ENCODE measurements at places on chromosomes 16 and 17.
A peak's percentile ranks its signal among the peaks of the same experiment; 100 is the strongest.

DNA sequence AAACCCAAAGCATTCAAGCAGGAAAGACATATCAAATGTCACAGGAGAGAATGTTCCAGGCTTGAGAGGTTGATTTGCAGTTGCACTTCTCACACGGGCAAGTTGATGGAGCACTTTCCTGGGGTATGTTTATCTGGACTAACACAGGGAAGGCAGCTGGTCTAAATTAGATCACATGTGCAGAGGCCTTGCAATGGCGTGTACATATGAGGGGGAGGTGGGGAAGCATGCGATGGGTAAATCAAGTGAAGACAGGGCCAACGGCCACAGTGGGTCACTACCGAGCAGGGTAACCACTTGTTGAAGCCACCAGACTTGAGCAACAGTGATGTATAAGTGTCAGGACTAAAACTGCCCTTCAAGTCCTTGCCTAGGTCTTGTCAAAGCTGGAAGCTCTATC lies 156.6 kb upstream of the MAF start:
- DNase-seq = no peak

DNA sequence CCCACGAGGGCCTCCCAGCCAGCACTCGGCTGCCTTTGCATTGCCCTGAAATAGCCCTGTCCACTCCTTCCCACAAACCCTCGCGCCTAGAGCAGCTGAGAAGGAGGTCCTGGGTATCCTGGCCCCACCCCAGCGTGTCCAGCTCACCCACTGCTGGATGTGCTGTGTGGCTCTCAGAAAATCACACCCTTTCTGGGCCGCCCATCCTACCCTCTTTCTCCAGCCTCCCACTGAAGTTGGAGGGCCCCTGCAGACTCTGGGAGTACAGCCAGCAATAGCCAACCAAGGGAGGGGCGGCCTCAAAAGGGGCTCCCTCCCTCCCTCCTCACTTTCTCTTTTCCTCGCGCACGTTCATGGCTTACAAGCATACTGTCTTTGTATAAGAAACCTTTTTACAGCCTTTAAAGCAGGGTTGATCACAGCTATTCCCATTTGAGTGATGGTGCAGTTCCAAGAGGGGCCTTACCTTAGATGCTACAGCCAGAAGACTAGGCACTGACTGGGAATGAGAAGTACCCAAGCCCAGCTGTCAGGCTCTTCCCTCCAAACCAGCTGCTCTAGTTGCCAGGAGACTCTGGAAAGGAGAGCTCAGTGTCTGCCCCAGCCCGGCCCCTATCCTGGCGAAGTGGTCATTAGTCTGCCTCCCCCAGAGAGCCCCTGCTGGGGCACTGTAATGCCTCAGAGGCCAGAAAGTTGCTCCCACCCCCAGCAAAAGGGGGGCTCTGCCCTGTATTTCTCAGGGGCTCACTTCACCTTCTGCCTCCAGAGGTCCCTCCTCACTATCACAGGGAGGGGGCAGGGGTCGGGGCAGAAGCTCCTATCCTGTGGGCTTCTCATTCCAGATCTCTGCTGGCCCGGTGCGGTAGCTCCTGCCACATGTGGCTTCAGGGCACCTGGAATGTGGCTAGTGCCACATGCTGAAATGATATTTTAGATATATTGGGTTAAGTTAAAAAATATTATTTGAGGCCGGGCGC lies 38.1 kb downstream of the DCAKD start:
- no peak for DNase-seq

DNA sequence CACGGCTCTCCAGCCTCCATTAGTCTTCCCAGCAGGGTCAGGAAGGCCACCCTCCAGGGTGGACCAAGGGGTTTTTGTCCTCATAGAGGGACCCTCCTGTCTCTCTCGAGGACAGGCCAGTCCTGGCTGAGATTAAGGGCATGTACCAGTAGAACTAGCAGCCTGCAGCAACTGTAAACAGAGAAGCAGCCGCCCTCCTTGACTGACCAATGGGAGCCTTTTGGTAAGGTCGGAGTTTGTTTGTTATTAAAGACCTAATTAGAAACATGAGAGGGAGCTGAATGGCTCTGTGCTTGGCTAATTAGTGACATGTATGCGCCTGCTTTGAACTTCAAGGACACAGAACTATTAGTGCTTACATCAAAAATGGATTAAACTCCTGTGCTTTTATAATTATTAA lies 80.0 kb downstream of the CCDC182 start:
- no peak for DNase-seq

DNA sequence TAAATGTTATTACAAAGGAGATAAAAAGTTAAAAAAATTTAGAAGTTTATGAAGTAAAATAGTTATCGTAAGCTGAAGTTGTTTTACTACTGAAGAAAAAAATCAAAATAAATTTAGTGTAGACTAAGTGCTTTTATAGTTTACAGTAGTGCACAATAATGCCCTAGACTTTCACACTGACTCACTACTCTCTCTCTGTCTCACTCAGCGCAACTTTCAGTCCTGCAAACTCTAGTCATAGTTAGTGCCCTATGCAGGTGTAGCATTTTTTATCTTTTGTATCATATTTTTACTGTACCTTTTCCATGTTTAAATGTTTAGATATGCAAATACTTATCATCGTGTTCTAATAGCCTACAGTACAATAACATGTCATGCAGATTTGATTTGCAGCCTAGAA lies 17.7 kb upstream of the TOM1L1 start:
- no peak for DNase-seq

GRCh38 chr17:66671156-66671555 lies 163.8 kb upstream of the CACNG5 start:
- no peak for DNase-seq

DNA sequence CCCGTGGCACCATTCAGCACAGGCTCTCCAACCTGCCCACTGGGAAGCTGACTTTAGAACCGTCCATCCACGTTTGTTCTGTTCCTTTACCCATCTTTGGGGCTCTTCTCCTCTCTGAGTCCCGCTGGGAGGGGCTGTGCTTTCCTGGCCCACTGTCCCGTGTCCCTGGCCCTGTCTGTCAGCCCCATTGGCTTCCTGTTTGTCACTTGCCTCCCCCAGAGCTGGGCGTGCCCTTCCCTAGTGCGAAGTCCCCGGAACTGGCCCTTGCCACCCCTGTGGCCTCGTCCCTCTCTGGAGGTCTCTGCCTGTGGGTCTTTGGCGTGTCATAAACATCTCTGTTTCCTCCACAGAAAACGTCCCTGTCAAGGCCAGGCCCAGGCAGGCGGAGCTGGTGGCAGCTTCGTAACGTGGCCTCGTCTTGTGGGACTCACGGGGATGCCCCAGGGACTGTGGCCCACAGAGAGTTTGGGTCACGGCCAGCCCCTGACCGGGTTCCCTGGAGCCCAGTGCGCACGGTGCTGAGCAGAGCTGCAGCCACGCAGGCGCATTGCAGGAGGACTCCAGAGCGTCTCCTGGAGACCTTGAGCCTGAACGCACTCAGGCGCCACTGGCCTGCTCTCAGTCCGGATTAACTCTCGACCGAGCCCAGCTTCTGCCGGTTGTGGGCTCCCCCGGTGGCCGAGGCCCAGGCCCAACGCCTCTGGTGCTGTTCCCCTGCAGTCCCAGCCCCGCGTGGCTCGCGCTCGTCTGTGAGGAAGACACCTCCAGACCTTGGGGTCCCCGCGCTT lies 7.3 kb downstream of the CHMP6 start:
- DNase-seq = no peak

DNA sequence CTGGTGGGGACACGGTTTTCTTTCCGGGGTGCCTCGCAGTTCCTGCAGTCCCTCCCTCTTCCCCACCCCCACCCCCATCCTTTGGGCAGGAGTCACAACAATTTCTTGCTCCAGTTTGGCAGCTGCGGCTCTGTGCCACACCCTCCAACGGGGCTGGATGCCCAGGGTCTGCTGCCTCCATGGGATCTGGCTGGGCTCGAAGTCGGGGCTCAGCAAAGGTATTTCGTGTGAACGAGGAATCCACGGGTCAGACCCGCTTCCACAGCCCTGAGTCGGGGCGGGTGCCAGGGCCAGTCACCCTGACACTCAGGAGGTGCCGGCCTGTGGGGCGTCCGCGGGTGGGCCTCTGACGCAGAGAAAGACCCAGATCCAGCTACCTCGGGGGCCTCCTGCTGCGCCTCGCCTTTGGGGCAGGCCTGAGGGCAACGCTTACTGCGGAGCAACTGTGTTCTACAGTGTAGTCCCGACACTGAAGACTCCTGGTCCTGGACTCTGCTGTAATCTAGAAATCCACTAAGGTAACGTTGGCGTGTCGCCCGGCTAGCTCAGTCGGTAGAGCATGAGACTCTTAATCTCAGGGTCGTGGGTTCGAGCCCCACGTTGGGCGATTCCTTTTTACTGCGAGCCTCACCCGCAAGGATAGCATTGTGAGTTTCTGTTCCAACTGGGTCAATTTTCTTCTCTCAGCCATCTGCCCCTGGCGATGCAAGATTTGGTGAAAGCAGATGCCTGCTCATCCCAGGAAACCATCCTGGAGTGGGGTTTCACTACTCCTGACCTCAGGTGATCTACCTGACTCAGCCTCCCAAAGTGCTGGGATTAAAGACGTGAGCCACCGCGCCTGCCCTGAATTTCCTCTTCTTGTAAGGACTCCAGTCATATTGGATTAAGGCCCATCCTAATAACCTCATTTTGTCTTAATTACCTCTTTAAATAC lies 12.6 kb upstream of the OR1F1 start:
- no peak for DNase-seq

GRCh38 chr17:51398687-51399086 lies 138.3 kb downstream of the UTP18 start:
- DNase-seq = no peak

GRCh38 chr16:29743475-29743826 lies 2.3 kb downstream of the C16orf54 start:
- DNase-seq = no peak

- no peak for DNase-seq
Measured at GRCh38 chr16:87229230-87230188, 87.7 kb downstream of the C16orf95 start.

DNA sequence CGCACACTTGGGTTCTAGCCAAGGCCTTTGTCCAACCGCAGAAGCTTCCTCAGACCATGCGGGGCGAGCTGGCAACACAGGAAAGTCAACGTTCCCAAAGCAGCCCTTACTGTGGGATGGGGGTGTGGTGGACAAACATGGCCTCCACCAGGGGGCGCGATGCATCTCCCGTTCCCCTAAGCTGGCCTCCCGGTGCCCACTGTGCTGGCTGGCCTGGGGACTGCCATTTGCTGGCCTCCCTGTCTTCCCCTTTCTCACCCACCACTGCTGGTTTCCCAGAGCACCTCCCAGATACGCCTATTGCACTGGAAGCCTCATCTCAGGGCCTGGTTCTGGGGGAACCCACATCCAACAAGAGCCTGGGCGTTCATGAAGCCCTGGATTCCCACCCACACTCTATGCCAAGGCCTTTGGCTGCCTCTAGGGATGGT lies 145.3 kb downstream of the IRF8 start:
- DNase-seq = peak; percentile 7

DNA sequence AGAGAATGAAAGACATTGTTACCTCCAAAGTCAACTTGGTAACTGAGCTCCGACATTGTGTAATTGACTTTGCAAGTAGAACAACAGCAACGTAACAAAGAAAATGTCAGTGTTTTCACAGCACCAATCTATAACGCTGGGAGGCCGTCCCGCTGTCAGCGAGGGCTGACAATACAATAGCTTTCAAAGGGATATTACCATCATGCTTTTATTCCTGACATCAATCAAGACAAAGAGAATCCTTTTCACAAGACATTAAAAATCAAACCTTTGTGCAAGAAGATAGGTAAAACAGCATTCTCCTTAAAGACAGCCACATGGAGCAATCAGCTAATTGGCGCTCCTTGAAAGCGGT lies 6.2 kb downstream of the ZNF423 start:
- no peak for DNase-seq

Data from activated naive CD4-positive, alpha-beta T cell (primary cell).